BE2C (cell line): ENCODE measurements at places on chromosomes 5 and 9.

DNA sequence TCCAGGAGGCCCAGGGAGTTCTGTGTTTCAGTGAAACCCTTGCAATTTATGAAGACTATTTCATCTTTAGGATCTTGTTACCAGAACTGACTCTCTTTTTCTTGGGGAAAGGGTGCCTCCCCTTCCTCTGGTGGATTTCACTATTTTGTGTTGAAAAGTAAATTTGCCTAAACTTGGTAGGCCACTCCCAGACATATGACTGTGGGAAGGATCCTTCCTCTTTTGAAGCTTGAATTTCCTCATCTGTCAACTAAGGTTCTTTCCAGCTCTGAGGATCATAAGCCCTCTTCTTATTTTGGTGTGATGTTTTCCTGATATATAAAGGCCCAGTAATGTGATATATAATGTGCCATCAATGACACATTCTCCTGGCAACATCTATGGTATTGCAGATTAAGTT is 59.1 kb upstream of the ZFAND5 start:
- no peak for DNase-seq

DNA sequence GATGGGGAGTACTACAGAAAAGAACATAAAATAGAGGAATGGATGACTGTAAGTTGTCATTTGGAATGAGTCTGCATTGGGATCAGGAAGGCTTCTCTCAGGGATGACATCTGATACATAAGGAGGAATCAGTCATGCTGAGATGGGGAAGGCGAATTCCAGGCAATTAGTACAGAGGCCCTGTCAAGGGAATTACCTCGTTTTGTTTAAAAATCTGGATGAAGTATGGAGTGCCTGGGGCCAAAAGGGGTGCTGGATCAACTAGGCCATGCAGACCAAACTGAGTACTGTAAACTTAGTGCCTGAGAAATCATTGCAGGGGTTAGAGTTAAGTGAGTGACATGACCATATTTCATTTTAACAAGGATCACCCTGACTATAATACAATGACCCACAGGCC is 30.5 kb downstream of the JAKMIP2 start:
- no peak for DNase-seq

DNA sequence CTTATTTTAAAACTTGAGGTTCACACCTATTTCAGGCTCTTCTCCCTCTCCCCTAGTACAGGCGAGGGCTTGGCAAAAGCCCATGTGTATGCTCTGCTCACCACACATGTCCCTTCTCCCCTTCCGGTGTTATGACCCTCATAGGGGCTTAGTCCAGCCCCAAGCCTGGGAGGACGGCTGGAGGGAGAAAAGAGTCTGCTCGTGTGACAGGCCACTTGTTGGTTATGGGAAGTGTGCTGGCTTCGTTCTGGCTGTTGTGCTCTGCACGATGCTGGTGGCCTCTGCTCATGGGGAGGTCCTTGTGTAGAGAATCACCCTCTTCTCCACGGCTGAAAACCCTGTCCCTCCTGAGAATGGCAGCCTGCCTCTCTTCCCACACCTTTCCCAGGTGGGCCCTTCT is 11.1 kb downstream of the PTTG1 start:
- DNase-seq = no peak

GRCh38 chr9:99345451-99345850 is 123.4 kb downstream of the SEC61B start:
- DNase-seq = no peak

GRCh38 chr5:80865551-80865950 is 94.6 kb upstream of the RASGRF2 start:
- DNase-seq = no peak

- no peak for DNase-seq
These were observed 55.4 kb downstream of the SEMA4D start for GRCh38 chr9:89442501-89442978.
